ENCODE measurements at places on chromosomes 11 and 22.

DNA sequence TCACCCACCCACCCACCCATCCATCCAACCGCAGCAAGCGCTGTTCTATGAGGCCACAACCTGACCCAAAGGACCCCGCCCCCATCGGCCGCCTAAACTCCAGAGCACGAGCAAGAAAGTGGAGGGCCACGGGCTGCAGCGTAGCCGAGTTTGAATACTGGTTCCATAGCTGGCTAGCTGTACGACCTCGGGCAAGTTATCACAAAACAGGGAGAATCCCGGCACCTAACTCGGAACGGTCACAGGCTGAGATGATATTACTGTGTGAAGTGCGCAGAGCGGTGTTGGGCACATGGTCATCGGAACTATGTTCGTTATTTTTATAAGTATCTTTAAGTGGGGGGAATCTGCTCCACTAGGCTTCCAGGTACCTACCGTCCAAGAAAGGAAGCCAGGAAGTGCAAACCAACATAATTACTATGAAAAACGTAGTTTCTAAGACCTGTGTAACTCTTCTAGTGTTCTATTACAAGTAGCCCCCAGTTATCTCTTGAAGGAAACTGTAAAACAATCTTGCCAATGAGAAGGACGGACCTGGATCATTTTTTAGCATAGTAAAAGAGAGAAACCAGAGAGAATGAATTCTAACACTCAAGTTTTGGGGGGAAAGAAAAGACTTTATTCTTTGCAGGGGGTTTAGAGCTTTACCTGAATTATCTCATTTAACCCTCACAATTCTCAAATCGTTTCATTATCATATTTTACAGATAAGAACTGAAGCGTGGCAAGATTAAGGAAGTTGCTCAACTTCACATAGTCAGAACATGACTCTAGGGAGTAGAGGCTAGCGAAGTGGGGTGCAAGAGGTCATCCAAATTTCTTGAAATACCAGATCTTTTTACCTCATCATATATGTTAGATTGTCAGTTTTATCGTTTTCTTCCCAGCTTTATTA, 663 bp upstream of the BUD13 start:
- no peak for DNase-seq

GRCh38 chr22:37254867-37255233, 10.8 kb upstream of the RAC2 start:
- no peak for DNase-seq

DNA sequence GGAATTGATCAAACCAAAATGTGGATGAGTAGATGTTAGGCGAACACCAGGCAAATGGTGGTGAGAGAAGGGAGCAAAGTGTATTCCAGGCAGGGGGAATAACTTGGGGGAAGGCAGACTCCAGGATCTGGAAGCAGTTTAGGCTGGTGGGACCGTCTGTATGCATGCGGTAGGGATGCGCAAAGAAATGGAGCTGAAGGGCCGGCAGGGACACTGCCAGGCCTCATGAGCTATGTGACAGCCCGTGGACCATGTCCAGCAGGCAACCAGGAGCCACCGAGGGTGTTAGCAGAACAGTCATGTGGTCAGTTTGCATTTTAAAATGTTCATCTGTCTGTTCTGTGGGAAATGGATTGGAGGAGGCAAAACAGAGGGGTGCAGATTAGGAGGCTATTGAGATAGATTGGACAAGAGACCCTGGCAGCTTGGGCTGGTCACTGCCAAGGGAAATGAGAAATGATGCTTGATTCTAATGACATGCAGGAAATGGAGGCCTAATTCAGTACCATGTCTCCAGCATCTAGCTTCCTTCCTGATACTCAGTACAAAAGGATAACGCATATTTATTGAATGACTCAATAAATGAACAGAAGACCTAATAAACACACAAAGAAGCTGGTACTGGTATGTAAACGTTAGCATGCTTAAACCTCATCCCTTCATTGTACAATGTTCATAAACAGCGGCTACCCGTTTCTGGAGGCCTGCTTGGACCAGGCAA, 412.4 kb downstream of the BUD13 start:
- DNase-seq, result no peak

DNA sequence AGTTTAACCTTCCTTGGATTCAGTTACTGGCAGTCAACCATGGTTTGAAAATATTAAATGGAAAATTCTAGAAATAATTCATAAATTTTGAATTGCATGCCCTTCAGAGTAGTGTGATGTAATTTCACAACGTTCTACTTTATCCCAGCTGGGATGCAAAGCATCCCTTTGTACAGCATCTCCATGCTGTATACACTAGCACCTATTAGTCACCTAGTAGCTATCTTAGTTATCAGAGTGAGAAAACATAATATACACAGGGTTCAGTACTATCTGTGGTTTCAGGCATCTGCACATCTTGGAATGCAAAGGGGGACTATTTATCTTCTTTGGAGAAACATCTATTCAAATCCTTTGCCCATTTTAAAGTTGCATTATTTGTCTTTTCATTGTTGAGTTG, 30.8 kb downstream of the CBL start:
- DNase-seq, result peak; percentile 67

- DNase-seq, result no peak
Measured at GRCh38 chr11:73296501-73297230, 11.4 kb upstream of the ARHGEF17 start.

- DNase-seq, result no peak
Measured at GRCh38 chr11:66291706-66292542, at the start of gene TMEM151A. Gene TMEM151A (plus strand): TSS chr11:66291894. CDS start chr11:66292014, 120 bp downstream.

GRCh38 chr11:70948855-70949531, 303.4 kb downstream of the SHANK2 start:
- DNase-seq, result no peak

DNA sequence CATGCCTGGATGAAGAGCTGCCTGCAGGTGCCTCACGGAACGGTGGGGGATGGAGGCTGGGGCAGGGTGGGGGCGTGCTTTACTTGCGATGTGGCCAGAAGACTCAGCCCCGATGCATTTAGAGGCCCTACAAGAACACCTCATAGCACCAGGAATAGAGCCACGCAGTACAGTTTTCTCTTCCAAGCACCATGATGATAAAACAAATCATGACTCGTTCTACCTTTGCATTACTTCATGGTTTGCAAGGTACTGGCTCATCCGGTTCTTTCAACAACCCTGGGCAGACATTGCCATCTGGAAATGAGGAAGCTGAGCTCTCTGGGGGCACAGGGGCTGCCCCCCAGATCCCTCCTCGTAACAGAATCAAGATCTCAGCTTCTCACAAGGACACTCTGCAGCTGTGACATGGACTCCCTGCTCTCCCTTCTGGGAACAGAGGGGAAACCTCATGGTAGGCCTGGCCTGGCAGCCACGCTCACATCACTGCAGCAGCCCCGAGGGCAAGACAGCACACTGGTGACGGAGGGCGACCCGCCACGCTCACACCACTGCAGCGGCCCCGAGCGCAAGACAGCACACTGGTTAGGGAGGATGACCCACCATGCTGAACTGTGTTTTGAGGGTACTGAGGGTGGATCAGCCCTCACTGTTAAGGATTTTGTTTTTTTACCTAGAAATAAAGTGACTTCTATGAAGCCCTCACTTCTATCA, 46.9 kb downstream of the PHF21B start:
- DNase-seq, result no peak

- DNase-seq, result no peak
Measured at GRCh38 chr22:47388331-47388730, 625.9 kb downstream of the TBC1D22A start.

DNA sequence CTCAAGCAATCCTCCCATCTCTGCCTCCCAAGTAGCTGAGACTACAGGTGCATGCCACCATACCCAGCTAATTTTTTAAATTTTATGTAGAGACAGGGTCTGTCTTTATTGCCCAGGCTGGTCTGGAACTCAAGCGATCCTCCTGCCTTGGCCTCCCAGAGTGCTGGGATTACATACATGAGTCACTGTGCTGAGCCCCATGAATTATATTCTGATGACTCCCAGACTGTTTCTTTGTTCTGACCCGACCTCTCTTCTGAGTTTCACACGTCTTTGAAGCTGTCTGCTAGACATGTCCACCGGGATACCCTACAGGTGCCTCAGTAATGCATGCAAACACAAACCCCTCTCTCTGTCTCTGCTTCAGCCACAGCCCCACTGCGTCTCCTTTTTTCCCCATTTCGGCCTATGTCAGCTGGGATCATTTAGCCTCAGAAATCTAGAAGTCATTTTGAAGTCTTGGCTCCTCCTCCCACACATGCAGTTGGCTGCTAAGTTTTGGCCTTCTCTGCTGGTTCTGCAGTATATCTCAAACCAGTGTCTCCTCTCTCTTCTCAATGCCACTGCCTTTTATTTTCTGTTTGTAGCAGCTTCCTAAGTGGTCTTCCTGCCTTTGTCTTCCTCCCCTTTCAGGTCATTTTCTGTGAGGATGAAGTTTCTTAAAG, 4.8 kb downstream of the VPS26B start:
- peak; percentile 51 for DNase-seq

GRCh38 chr22:45262931-45263462, 21.8 kb upstream of the UPK3A start:
- DNase-seq, result no peak

- peak; percentile 85 for DNase-seq
Measured at GRCh38 chr11:104668797-104669463, 229.3 kb downstream of the CASP12 start.

DNA sequence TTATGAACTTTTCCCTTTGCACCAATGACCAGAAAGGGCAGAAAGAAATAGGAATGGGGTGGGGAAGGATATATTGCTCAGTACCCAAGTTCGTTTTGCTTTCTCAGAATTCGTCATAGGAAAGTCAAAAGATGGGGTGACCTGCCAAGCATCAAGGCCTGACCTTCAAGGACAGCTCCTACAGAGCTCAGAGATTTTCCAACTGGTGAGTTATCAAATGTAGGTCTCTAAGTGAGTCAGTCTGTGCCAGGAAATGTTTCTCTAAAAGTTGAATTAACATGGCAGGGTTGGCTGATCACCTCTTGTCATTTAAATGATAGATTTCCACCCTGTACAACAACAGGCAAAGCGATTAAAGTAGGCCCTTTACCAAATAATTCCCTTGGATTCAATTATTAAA, 307.2 kb downstream of the CADM1 start:
- DNase-seq, result no peak

- DNase-seq, result no peak
Measured at GRCh38 chr11:36870361-36870760, 272.3 kb upstream of the RAG2 start.

DNA sequence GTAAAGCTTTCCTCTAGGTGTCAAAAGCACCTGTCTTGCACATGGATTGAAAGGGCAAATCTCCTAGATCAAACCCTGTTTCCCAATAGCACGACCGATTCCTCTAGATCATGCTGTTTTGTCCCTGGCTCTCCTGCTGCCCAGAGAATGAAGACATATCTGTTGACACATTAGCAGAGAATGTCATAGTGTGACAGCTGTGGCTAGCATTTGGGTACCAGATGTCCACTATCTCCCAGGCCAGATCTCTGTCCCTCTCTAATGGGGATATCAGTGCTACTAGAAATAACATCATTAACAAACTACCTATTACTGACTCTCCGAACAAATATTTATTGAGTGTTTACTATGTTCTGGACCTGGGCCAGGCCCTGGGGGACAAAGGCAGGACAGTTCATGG, 72.4 kb upstream of the ISX start:
- no peak for DNase-seq

- DNase-seq, result no peak
Measured at GRCh38 chr11:116893906-116894305, 56.5 kb upstream of the APOA1 start.

GRCh38 chr11:19938169-19938856, 222.0 kb downstream of the DBX1 start:
- no peak for DNase-seq

DNA sequence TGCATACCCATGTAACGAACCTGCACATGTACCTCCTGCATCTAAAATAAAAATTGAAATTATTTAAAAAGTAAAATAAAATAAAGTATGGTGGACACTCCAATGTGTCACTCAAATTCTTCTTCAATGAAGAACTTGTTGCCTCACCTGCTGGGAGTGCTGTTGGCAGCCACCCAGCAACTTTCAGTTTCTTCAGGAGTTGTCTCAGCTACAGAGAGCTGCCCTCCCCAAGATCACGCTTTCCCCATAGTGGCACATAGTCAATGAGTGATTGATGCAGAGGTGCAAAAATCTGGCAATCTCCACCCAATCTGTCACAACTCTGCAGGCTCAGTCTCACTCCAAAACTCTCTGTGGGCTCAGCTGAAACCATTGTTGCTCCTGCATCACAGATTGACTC, 92.3 kb upstream of the C11orf87 start:
- no peak for DNase-seq

DNA sequence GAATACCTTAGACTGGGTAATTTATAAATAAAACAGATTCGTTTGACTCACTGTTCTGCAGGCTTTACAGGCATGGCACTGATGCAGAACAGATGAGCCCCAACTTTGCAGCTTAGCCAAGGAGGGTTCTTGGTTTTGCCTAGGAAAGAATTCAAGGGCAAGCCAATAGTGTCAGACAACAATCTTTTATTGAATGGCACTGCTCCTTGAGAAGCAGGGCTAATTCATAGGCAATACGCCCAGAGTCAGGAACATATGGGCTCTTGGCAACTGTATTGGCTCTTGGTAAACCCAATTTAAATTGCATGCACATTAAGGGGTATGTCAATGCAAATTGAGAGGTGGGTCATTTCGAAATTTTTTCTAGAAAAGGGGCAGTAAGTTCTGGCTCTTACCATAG, 87.9 kb downstream of the RAB38 start:
- no peak for DNase-seq

DNA sequence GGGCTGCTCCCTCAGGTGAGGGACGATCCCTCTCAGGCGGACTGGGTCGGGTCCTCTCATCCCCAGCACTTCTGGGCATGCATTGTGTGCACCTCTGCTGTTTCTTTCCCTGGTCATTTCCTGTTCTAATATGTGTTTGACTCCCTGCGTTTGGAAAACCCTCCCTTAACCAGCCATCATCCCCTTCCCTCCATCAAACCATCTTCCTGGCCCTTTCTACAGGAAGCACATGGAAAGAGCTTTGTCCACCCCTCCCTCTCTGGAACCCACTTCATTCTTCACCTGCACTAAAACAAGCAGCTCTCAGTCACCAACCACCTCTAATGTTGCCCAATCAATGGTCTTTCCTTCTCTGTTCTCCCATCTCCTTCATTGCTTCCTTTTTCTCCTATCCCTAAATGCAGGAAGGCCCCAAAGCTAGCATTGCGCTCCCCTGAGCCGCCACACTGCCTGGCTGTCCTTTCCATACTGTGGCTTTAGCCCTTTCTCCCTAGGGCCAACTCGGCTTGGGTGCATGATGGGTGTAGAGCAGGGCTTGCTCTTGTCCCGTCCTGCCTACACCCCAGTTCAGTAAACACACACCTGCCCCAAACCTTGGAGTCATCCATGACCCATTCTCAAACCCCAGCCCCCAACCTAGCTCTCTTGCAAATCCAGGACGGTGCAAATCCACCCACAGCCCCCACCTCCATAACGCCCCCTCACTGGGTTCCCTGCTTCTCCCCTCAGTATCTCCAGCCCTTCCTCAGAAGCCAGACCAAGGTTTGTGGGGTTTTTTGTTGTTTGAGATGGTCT, 5.4 kb upstream of the GAS2L1 start:
- no peak for DNase-seq

- DNase-seq, result peak; percentile 25
Measured at GRCh38 chr11:73950869-73951710, at the start of gene DNAJB13. Gene DNAJB13 (plus strand): TSS chr11:73951026. CDS start chr11:73951070, 44 bp downstream.

- DNase-seq, result no peak
Measured at GRCh38 chr11:97460091-97460490, 1070.3 kb downstream of the JRKL start.

All from fibroblast of skin of abdomen (primary cell).